Mucosa of descending colon (tissue), 3 donors: ENCODE measurements at places on chromosomes 7 and 10. TPM values are rescaled to one million over a fixed set of nuclear protein-coding genes. Genes with fewer than 3 reads are reported as not detected.

Gene SPDYE17
- total RNA-seq, result not detected

Gene SUGCT
- 10.1 TPM for total RNA-seq

Gene GDF2
- not detected for total RNA-seq

Gene VAX1
- total RNA-seq, result not detected

Gene UCN3
- total RNA-seq, result 4.8 TPM

Gene ARHGAP22
- total RNA-seq, result 0.93 TPM

Gene HECW1
- 1.6 TPM for total RNA-seq

Gene MMD2
- 0.47 TPM for total RNA-seq

Gene DYNC1I1
- 0.41 TPM for total RNA-seq

Gene TMEM229A
- 0.32 TPM for total RNA-seq

Gene VSTM4
- 2.2 TPM for total RNA-seq

Gene CYP3A5
- 241 TPM for total RNA-seq

Gene SMURF1
- total RNA-seq, result 31.2 TPM

Gene CC2D2B
- total RNA-seq, result 1.7 TPM

Gene ASB13
- 76.1 TPM for total RNA-seq

Gene MRLN
- total RNA-seq, result not detected

Gene CRYGN
- total RNA-seq, result not detected

Gene HMX2
- 0.24 TPM for total RNA-seq

Gene MYH16
- not detected for total RNA-seq

Gene OPN1SW
- total RNA-seq, result not detected

Gene FGFR2
- 64.3 TPM for total RNA-seq

Gene VGF
- total RNA-seq, result 0.46 TPM

Gene ZNF479
- total RNA-seq, result not detected
